Effector memory CD8-positive, alpha-beta T cell (primary cell): ENCODE measurements at places on chromosomes 7 and 10.

DNA sequence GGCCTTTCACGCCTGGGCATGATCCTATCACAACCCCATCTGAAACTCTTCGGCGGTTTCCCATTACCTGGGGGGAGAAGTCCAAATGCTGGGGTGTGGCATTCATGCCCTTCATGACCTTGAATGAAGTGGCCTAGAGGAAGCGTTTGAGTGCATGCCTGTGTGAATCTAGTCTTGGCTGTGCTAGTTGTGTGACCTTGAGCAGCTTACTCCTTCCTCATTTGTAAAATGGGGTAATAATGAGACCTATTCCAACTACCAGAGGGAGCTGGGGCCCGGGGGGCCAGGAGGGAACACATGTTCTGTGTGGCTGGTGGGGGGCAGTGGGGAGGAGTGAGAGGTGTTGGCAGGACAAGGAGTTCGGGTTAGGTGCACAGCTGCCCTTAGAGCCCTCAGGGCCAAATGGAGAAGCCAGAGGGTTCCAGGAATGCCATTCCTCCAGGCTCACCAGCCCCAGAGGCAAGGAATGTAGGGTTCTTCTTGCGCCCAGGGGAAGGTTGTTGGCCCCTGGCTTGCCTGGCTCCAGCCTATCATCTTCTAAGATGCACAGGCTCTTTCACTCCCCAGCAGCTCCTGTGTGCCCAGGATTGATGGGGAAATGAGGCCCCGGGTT, 21.3 kb upstream of the TBRG4 start:
- DNase-seq, result no peak

DNA sequence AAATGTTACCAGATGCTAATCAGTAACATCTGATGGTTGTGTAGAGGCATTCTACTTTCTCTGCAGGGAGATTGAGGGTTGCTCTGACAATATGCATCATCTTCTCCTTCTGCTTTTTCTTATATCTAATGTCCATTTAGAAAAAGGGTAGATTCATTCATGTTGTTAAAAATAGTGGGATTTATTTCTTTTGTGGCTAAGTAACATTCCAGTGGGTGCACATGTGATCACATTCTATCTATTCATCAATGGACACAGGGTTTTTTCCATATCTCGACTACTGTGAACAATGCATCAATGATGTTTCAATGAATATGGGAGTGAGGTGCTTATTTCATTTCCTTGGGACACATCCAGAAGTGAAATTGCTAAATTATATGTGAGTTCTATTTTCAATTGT, 103.9 kb downstream of the CRPPA start:
- no peak for DNase-seq

DNA sequence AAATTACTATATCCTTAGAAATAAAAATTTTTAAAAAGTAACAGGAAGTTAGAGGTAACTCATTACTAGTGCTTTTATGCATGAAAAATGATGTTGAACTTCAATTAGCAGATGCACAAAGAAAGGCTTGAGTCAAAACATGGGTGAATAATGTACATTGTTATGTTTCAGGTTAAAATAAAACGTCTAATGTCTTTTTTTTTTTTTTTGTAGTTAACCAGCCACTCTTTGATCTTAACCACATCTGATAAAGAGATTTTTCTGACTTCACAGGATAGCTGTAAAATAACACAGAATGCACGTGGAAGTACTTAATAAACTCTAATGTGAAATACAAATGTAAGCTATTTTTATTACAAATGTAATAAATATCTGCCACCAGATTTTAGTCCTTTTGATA, 61.7 kb downstream of the GSAP start:
- DNase-seq, result no peak

- DNase-seq, result no peak
Observed at GRCh38 chr10:132120734-132121510, 55.2 kb downstream of the JAKMIP3 start.

GRCh38 chr10:43731486-43731885, 82.8 kb upstream of the ZNF32 start:
- no peak for DNase-seq

DNA sequence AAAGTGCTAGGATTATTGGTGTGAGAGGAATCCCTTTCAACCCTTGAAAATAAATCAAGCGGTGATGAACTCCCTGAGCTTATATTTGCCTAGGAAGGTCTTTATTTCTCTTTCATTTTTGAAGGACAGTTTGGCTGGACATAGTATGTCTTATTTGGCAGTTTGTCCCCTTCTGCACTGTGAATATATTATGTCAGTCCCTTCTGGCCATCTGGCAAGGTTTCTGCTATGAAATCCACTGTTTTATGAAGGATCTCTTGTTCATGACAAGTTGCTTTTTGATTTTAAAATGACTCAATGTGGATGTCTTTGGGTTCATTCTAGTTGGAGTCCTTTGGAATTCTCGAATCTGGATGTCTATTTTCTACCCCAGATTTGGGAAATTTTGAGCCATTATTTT, 21.7 kb upstream of the MCM10 start:
- DNase-seq, result no peak

GRCh38 chr7:114444196-114444595, 29.6 kb downstream of the FOXP2 start:
- DNase-seq, result no peak

GRCh38 chr7:42902331-42902730, 9.5 kb downstream of the C7orf25 start:
- no peak for DNase-seq

GRCh38 chr10:131625041-131625440, 275.8 kb upstream of the PPP2R2D start:
- no peak for DNase-seq

DNA sequence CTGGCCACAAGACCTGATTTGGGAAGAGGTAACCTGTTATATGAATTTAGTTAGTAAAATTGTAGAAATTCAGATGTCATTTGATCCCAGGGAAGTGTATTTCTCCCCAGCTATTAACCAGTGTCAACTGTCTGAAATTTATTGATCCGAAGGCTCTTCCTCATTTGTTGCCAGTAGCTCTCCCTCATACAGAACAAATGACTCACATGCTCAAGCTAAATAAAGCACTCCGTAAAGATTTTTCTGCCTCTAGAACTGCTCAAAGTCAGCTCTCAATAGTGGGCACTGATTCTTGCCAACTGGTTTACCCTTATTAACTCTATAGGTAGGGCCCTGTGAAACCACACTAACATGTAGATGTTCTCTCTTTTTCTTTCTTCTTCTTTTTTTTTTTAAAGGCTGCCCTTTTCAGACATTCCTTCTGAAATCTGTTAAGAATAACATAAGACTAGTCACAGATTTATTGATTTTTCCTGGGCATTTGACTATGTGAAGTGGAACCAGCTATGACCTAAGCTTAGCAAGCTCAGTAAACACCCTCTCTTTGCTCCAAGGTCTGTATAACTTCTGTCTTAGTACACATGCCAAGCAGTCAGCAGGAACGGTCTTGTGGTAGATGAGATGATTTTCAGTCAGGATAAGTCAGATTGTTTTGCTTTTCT, 21.8 kb downstream of the RPA3 start:
- no peak for DNase-seq

GRCh38 chr10:96243296-96243695, 28.1 kb downstream of the BLNK start:
- no peak for DNase-seq

DNA sequence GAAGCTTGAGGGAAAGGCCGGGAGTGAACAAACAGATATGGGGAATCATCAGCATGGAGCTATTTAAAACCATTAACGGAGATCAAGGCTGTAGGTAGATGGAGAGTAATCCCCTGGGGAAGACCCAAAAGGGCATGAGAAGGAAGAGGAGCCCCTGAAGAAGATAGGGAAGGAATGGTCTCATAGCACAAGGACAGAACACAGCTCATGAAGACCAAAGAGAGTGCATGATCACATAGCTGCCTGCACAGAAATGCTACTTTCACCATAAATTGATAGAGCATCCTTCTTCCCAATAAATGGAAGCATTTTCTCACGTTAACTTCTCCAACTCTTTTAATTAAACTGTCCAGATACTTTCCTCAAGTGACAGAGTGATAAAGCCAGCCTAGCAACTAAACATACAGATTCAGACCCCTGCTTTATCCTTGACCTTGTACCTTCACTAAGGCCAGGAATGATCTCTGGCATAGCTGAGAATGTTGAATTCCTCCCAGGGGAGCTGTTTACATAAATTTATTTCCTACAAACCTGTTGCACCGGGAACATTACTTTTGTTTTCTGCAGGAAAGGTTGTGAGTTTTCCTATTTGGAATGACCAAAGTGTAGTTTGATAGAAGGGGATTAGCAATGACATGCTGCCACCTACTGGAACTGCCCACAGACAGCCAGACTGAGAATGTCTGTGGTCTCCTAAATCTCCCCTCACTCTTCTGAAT, 110.8 kb upstream of the LRGUK start:
- DNase-seq, result no peak

- DNase-seq, result no peak
Observed at GRCh38 chr7:22356701-22357310, at the start of gene RAPGEF5. Gene RAPGEF5 (minus strand): TSS chr7:22357154. CDS start chr7:22357060, 94 bp downstream.

DNA sequence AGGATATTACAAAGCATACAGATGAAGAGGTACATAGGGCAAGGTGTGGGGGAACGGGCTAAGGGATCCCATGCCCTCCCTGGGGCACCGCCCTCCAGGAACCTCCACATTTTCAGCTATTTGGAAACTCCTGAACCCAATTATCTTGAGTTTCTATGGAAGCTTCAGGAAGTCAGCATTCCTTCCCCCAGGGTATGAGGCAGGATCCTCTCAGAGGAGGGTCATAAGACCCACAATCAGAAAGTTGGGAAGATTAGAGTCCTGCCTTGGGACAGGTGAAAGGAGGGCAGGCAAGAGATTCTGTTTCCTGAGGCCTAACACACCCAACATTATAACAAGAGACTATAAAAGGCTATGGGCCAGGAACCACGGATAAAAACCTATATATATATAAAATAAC, 98.0 kb downstream of the RALA start:
- DNase-seq, result no peak

- no peak for DNase-seq
Observed at GRCh38 chr10:25493122-25493893, 318.5 kb downstream of the GPR158 start.

- DNase-seq, result no peak
Observed at GRCh38 chr10:436911-437665, 252.4 kb downstream of the DIP2C start.

DNA sequence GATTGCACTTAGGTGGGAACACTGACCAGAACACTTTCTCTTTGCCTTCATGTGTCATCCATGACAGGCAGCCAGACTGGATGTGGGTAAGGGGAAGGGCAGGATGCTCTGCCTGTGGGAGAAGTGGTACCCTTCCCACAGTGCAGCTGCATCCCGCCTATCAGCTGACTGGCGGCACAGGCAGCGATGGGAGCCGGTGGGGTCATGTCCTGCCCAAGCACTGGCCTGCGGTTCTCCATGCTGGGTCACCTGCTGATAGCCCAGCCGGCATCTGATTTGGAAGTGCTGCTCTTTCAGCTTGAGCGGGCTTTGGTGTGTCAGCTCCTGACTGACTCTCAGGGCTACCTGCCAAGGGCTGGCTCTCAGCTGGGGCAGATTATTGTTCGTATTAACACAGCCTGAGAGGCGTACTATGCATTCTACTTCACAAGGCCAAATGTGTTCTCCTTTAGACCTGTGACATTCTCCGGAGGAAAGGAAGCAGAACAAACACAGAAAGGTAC, 105.2 kb upstream of the PDLIM1 start:
- DNase-seq, result no peak

GRCh38 chr10:93160829-93161228, 87.1 kb downstream of the CYP26A1 start:
- no peak for DNase-seq

- no peak for DNase-seq
Observed at GRCh38 chr10:49611816-49612512, 1.9 kb downstream of the SLC18A3 start.

DNA sequence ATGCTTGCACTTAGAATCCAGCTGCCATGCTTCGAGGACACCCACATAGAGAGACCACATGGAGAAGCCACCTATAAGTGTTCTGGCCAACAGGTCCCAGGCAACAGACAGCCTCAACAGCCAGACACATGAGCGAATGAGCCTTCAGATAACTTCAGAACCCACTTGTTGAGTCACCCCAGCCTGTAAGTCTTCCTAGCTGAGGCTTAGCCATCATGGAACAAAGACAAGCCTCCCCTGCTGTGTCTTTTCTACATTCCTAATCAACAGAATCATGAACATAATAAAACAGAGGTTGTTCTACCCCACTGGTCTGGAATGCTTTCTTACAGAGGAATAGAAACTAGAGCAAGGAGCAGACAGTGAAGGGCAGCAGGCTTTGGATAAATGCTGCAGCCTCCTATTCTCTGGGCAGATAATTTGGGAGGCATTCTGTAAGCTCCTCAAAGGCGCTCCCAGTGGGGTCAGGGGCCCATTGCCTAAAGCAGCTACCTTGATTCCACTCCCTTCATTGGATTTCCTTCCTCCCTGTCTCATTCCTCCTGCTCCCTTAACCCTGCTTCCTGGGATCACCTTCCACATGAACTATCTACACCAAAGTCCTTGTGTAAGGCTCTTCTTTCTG, 4.6 kb downstream of the TLL2 start:
- no peak for DNase-seq

GRCh38 chr10:45353186-45353585, 20.8 kb upstream of the ALOX5 start:
- no peak for DNase-seq

- DNase-seq, result no peak
Observed at GRCh38 chr10:132711613-132712121, 74.3 kb downstream of the NKX6-2 start.

DNA sequence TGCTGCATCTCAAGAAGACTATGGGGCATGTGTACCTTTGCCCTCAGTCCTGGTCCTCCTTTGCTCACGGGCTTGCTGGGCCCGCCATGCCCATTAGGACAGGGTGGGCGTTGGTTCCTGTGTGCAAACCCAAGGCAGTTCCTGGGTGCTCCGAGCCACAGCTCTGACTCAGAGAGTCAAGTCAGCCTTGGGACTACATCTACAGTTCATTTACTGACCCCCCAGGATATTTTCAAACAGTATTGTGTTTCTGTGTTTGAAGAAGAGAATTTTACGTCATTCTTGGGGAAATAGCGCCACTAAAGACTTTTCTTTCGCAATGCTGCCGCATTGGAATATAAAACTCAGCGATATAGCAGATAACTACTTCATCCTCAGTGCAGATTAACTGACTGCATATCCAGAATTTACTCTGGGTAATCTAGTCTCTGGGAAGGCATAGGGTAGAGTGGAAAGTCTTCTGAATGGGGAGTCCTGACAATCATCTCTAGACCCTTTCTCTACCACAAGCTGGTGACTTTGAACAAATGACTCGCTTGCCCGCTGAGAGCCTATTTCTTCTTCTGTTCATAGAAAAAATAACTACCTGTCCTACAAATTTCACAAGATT, 638.9 kb upstream of the FZD8 start:
- DNase-seq, result no peak

DNA sequence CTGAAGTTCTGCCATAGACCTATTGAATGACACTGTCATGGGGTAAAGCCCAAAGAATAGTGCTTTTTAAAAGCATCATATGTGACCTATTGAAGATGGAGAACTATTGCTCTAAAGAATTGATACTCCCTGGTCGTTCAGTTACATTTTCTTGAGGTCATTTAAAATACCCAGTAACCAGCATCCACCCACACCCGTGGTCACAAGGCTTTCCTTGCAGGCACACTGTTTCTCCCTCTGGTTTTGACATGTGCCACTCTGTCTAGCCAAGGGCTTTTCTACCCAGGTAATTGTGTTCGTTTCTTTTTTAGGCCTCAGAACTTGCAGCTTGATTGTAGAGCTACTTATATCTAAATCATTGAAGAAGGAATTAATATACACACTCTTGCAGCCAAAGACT, 68.3 kb upstream of the LYZL2 start:
- DNase-seq, result no peak

GRCh38 chr10:13943735-13944398, 357.1 kb downstream of the PRPF18 start:
- DNase-seq, result no peak

GRCh38 chr7:16627236-16627635, 18.3 kb downstream of the ANKMY2 start:
- no peak for DNase-seq
